ENCODE measurements at places on chromosomes 4 and X.
A peak's percentile ranks its signal among the peaks of the same experiment; 100 is the strongest.

GRCh38 chr4:177266506-177266905 lies 43.2 kb upstream of the NEIL3 start:
- no peak for DNase-seq

DNA sequence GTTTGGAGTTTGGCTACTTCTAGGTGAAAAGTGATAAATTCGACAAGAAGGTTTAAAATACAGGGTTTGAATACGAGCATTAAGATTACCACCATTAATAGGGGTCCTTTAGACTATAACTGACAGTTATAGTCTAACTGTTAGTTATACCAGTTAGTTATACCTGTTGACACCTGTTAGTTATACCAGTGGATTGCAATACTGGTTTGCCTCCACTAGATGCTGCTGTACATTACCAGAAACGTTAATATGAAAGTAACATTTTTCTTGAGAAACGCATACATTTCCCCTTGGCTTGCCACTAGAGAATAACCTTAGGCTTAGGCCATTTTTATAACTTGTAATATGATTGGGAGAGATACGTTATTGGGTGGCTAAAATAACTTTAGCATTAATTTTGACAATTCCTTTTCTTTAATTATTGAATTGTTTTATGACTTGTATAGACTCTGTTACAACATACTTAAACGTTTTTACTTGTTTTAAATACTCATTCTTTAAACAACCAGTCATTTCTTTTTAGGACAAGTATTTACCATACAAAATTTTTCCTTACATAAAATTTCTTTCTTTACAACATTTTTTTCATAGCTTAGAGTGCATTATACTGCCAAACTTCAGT lies 911.2 kb downstream of the FSTL5 start:
- DNase-seq, result no peak

DNA sequence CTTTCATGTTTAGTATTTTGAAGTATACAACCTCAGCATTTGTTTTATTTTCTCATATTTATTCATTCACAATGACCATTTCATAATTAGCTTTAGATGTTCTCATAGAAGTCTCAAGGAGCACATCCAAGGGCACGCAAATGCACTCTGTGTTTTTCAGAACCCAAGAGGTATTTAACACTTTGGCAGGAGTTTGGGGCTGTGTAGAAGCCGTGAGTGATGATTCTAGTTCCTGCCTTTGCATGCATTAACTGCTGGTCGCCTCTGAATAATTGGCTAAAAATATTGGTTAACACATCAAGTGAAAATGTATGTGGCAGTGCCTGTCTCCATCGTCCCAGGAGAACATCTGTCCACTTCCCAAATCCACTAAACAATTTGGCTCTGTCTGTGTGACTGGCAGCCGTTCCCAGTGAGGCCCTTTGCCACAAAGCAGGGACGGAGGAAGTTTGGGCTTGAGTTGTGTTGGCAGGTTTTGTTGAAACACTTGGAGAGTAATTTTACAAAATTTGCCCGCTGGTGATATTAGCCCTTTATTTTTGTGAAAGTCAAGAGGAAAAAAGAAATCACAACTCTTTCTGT lies 730.7 kb upstream of the SLIT2 start:
- DNase-seq, result no peak

DNA sequence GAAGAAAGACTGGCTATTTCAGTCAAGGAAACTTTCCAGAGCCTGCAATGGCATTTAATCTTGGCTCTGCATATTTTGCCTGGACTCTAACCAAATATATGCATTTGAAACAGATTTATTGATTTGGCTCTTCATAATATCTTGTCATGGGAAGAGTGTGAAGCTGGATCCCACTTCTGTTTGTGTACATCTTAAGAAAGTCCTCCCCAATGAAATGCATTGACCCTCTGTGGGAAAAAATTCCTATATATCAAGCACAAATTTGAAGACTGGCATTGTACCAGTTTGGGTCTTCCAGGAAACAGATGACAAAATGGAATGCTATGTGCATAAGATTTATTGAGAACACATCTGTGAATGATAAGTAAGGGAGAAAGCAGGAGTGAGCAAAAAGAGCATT lies 897.3 kb upstream of the TENM3 start:
- DNase-seq, result no peak

- peak; percentile 8 for DNase-seq
These were observed 93.3 kb downstream of the ANXA3 start for GRCh38 chr4:78644744-78645330.

- no peak for DNase-seq
These were observed 364.5 kb downstream of the MAPK10 start for GRCh38 chr4:85995361-85995760.

GRCh38 chr4:28675582-28675981 lies 1814.9 kb downstream of the STIM2 start:
- no peak for DNase-seq

- DNase-seq, result no peak
These were observed 78.6 kb downstream of the HAUS3 start for GRCh38 chr4:2163311-2163821.

- DNase-seq, result no peak
These were observed 2304.0 kb downstream of the ARAP2 start for GRCh38 chr4:33940281-33940680.

DNA sequence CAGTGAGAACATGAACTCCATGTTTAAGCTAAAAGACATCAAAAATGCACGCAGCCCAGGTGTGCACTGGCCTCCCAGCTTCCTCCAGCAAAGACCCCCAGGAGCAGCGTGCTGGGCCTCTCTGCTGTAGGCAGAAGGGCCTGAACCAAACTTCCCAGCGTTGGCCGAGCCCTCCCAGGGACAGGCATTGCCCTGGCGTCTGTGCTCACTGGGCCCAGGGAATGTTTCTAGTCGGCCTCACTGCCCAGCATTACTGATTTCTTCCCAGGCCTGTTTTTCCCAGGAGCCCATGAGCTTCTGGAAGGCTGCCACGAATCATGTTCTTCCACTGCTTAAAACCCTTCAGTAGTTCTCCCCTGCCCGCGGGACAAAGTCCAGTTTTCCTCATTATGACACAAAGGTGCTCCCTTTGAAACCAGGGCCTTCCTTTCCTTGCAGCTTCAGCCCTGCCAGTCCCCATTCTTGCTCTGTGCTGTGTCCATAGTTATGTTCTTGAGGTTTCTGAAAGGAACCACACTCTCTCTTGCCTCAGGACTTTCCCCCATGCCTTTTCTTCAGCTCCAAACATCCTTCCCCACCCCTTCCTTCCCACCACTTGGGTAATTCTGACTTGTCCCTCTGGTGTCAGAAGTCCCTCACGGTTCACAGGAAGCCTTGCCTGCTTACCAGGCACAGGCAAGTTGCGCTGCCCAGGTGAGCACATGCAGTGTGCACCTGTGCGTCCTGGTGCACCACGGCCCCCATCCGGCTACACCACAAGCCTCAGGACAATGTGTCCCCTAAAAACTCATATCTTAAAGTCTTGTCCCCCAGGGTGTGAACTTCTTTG lies 93.4 kb upstream of the ENPP6 start:
- no peak for DNase-seq

- no peak for DNase-seq
These were observed 64.2 kb upstream of the S100G start for GRCh38 chrX:16585486-16586376.

DNA sequence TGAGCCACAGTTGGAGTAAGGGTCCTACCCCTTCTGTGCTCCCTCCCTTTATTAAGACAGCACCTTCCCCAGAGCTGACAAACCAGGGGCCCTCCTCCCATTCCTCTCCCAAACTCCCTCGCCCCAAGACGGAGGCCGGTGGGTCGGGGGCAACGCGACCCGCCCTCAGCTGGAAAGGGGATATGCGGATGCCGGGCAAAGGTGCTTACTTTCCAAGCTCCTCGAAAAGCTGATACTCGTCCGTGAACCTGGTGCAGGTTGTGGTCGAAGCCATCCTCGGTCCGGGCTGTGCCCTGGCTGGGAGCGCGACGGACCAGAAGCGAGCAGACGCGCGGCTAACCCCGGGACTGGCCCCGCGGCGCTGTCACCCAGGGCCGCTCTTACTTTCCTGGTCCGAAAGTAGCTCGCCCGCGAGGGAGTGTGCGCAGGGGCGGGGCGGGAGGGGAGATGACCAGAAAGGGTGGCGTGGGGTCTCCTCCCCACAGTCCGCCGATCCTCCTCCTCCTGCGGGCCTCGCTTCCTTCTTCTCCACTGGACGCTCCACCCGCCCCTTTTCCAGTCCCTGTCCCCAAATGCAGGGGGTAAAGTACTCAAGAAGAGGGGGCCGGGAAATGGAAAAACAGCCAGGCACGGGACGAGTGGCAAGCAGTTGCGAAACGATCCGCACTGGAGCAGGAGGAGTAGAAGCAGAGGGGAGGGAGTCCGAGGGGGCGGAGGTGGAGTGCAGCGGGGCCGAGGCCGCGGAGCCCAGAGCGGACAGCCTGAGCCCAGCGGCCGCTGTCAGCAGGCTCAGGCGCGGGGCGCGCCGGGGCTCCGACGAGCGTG lies 531 bp downstream of the CAMK2D start:
- peak; percentile 64 for DNase-seq

DNA sequence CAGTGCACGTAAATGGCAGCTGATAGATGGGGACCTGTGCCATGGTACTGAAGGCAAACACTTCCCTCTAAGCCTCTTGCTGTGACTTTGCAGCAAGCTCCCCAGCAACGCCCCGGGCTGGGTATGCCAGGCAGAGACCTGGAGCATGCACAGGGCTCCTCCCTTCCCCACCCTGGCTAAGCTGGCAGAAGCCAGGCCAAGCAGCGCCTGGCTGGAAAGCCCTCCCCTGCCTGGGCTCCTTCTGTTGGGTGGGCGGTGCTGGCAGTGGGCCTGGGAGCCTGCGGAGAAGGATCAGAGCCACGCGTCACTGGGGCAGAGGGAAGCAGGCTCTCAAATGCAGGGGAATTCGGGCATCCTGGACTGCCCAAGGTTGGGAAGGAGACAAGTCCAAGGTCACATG lies 3.6 kb downstream of the ATP2B3 start:
- DNase-seq, result no peak

GRCh38 chrX:74521961-74522751 lies 92.3 kb downstream of the RLIM start:
- no peak for DNase-seq
